ENCODE measurements at places on chromosomes 6 and 20. TPM values are rescaled to one million over a fixed set of nuclear protein-coding genes. Genes with fewer than 3 reads are reported as not detected.

DNA sequence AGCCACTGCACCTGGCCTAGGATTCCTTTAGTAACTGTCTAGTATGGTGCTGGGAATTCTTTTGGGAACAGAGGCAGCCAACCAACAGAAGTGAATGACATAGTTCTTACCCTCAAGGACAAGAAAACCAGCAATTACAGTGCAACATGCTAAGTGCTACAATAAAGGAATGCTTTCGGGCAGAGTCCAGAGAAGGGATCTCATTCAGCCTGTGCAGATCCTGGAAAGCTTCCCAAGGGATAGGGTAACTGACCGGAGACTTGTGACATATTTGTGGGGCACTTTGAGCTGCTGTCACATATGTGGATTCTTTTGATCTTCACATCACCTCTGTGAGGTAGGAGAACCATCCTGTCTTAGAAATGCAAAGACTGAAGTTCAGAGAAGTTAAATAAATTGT lies 46.8 kb downstream of the C6orf15 start:
- DNase-seq = no peak

Gene FOXQ1
- total RNA-seq = not detected

DNA sequence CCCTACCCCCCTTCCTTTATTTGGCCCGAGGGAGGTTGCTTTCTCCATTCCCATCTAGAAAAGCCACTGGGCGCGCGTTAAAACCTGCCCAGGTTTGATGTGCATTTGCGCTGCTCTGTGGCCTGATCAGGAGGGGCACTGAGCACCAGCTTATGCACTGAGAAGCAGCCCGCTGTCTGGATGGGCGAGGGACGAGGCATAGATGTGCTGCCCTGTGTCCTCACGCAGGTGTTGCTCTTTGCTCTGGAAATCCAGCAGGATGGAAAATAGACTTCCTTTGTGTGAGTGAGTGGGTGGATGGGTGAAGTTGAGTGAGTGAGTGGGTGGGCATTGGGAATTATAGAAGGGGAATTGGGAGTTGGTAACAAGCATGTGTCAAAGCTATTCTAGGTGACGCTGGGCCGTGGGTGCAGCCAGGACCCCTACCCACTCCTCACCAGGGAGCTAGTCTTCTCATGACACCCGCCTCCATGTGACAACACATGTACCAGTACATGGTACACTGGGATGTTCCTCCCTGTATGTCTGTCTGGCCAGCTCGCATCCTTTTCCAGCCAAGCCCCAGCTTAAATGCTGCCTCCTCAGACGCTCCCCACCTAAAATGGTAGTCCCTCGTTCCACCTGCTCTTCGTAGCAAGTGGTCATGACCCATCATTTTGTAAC lies 162.6 kb downstream of the DTNBP1 start:
- DNase-seq = no peak

DNA sequence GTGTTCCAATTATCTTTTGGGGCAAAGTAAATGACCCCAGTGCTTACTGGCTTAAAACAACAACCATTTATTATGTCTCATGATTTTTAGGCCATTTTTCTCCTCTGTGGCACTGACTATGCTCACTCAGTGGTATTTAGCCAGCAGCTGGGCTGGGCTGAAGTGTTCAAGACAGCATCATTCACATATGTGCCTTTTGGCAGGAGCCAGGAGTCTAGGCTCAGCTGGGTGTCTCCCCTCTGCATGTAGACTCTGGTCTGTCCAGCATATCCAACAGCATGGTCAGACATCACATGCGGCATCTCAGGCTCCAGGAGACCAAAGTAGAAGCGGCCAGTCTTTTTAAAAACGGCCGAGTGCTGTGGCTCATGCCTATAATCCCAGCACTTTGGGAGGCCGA lies 120.3 kb upstream of the TOP1 start:
- no peak for DNase-seq

DNA sequence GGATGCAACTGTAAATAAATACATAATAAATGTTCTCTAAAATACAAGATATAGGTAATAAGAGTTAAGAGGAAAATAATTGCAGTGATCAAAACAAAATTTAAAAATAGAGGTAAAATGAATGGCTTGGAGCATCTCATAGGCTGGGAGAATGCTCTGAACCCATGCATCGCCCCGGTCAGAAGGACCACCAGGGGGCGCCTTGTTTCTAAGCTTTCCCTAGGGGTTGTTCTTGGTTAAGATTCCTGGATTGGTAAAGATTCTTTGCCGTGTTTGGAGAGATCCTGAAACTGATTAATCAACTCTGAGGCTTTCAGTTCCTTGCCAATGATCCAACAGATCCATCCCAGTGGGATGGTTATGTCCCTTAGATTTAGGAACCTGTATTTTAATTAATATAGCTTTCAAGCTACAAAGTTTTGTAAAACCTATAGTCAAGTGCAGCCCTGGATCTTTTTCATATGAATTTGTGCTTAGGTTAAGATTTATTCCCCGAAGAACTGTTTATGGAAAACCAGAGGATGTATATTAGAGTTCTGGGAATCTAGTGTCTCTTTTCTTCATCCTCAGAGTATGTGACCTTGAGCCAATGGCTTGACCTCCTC lies 45.3 kb upstream of the PRELID3B start:
- DNase-seq = peak; percentile 83

Gene SPATA25
- total RNA-seq = 2.9 TPM

DNA sequence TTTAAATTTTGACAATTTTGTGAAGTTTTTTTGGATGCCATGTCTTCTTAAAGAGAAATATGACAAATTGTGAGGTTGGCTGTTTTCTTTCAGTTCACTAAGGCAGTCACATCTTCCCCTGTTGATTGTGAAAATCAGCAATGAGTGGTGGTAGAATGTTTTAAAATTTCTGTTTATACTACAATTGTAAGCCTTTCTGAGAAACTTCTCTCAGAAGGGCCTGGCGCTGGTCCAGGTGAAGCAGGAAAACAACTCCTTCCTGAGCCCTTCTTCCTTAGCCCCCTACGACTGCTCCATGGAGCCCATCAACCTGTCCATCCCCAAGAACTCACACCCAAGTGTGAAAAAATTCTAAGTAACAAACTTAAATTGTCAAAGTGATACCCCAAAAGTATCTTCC lies 80.6 kb downstream of the SSR1 start:
- no peak for DNase-seq

DNA sequence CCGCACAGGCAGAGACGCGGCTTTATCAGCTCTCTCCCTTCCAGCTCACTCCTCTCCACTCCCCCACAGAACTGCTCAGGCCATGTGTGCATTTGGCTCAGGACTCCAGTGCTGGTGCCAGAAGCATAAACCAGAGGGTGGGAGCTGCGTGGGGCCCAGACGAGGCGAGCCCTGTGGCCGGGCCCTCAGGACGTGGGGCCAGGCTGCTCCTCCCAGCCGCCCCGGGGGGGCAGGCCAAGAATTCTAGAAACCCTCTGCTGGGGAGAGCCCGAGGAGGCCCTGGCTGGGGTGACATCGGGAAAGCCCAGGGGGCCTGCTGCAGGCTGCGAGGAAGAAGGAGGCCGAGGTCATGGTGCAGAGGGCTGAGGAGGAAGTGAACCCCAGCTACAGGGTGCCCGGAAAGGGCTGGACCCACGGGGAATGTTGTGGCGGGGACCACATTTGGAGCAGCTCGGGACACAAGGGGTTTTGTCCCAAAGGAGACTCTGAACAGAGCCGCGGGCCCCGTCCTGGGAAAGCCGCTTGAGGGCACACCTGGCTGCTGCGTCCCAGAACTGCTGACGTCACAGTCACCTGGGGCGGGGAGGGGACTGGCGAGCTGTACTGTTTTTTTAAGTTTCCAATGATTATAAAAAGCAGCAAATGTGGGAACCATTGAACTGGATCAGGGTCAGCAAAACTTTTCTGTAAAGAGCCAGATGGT lies 107.1 kb downstream of the BANF2 start:
- no peak for DNase-seq

Gene PREP
- total RNA-seq = 27.0 TPM

GRCh38 chr20:48717095-48717672 lies 110.6 kb downstream of the PREX1 start:
- peak; percentile 61 for DNase-seq

DNA sequence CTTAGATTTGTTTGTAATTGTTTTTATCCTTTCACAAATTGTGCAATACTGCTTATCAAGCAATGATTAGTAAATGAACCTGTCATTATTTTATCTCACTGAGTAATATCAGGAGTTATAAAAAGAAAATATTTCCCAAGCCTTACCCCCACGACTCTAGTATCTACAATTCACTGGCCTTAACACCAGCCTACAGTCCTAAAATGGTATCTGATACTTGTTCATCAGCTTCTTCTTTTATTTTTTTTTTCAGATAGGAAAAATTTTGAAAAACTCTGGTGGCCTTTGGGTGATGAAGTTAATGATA lies 160.8 kb upstream of the FOXA2 start:
- no peak for DNase-seq

Gene RTN4IP1
- 13.3 TPM for total RNA-seq

GRCh38 chr20:24683676-24684075 lies 214.2 kb downstream of the SYNDIG1 start:
- no peak for DNase-seq

DNA sequence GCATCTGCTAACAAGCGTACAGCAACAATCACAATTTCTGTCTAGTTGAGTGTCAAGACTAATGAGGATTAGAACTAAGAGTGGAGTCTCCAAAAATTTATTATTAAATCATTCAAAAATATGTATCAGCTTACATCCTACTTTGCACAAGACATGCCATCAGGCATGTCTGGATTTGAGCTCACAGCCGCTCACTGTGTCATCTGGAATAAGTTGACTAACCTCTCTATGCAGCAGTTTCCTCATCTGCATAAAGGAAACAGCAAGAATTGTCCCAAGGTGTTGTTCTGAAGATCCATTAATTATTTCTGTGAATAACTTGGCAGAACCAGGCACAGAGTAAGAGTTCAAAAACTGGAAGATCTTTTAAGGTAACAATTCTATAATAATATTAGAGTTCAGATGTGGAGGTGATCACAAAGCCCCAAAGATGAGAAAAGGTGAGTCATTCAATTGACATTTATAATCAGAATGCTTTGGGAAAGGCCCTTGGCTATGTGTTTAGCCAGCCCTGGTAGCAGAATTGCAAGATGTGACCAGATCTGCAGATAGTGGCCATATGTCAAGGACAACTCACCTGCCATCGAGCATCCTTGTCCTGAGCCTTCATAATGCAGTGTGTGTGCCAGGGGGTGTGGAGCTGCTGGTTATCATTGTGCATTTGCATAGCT lies 264.0 kb downstream of the FOXA2 start:
- DNase-seq = no peak

Gene CALHM5
- total RNA-seq = not detected

Gene BTN1A1
- 0.74 TPM for total RNA-seq

Gene ALDH5A1
- total RNA-seq = 26.3 TPM

- no peak for DNase-seq
These were observed 9.3 kb downstream of the MOG start for GRCh38 chr6:29665942-29666825.

GRCh38 chr6:157148391-157149323 lies 174.7 kb downstream of the TMEM242 start:
- no peak for DNase-seq

- no peak for DNase-seq
These were observed 39.4 kb upstream of the PMEPA1 start for GRCh38 chr20:57749131-57749690.

GRCh38 chr6:119459207-119459974 lies 109.8 kb upstream of the MAN1A1 start:
- DNase-seq = peak; percentile 42

DNA sequence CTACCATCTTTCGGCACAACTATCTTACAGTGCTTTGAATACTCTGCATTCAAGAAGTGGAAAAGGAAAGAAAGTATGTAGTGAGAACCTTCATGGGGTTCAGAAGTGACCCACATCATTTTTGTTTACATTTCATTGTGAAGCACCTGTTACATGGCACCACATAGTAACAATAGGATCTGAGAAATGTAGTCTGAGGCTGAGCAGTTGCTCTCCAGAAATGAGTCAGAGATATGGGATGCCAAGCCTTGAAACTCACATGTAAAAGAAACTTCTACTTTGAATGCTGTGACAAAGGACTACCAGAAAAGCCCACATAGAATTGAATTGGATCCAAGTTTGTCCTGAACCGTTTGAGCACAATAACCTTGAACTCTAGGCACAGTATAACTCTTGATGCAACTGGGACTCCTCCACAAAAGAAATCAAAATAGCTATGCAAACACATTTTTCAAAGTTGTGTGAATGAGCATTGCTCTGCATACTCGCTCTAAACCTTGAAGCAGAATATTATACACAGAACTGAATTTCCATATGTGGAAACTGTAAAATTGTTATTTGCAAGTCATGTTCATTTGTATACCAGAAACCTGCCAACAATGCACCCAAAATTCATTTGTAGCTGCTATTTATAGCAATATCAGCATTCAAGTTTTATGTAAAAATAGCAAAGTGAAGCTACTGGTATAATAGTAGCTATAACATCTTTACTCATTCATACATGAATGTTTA lies 400.9 kb upstream of the POU3F2 start:
- no peak for DNase-seq

- no peak for DNase-seq
These were observed 4.0 kb downstream of the PLAGL2 start for GRCh38 chr20:32203356-32204204.

DNA sequence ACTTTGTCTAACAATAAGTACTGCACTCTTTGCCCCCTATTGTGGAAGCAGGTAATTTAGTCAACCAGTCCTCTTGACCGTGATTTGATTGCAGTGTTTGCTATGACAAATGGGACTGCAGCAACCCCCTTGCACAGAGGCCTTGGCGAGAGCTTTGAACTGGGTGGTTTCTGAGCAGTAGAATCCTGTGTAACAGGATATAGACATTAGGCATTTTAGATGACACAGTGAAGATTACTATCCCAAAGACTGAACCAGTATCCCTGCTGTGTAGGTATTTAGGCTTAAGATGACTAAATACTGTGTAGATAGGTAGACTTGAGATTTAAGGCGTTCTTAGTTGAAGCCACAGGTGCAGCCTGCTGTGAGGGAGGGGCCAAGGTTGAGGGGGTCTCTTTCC lies 9.9 kb downstream of the DNMT3B start:
- no peak for DNase-seq

- peak; percentile 77 for DNase-seq
These were observed 67.4 kb downstream of the ZBTB2 start for GRCh38 chr6:151323791-151324487.

Gene BTNL2
- total RNA-seq = not detected

Gene TAGAP
- total RNA-seq = 167 TPM

DNA sequence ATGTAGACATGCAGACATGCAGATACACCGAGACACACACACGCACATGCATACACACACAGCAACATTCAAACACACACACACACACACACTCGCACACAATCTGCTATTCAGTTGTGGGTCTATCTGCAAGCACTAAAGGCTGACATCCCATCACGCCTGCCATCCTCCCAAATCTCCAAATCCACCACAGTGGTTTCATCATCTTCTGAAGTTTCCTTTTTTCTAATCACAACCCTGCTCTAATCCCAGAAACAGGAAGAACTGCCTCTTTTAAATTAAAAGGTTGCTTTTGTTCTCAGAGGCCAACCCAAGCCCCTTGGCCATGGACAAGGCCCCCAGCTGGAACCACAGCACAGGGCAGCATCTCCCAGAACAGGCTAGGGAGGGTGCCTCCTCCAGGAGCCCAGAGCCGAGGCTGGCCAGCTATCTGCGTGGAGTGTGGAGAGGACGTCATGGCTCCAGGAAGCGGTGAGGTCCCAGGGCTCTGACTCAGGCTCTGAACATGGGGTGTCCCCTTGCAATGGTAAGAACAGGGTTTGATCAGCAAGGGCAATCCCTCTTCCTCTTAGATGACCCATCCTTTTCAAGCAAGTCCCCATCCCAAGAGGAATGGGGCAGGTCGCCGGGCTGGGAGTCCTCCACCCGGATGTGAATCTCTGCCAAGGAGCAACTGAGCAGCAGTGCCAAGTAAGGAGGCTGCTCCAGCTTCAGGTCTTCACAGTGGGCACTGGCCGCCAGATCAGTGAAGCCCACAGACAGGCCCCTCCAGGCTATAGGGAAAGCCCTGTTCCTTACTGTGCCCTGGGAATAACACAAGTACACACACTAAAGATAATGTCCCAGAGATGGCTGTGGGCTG lies 14.7 kb downstream of the FOXF2 start:
- DNase-seq = no peak

Measured in B cell (primary cell).